Left ventricle myocardium superior (tissue), 1 donor: ENCODE measurements at places on chromosomes 7 and 10. TPM values are rescaled to one million over a fixed set of nuclear protein-coding genes. Genes with fewer than 3 reads are reported as not detected.

GRCh38 chr7:87310790-87311419, 34.6 kb upstream of the CROT start:
- DNase-seq = no peak

GRCh38 chr10:7054915-7055314, 355.9 kb downstream of the SFMBT2 start:
- no peak for DNase-seq

DNA sequence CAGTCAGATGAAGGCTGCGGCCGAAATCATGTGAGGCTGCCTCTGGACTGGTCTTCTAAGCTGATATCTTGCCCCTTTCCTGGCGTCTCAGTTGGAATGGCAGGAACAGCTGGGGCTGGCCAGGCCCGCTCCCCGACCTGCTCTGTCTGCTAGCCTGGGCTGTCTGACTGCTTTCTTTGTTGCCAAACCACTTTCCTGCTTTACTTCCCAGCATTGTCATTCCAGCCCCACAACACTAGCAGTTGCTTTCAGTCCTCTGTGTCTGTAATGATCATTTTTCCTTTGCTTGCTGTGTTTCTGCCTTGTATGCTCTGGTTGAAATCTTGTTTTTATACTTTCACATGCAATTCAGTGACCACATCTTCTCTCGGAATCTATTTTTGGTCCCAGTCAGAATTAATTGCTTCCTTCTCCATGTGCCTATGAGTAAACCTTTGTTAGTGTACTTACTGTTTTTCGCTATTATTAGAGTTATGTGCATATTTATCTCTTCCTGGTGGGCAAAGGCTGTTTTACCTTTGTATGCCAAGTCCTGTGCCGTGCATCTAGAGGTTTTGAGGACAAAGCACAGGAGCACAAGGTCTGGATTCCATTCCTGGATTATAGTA, 21.6 kb downstream of the PRPF18 start:
- no peak for DNase-seq

Gene STK32C
- total RNA-seq = 4.9 TPM

DNA sequence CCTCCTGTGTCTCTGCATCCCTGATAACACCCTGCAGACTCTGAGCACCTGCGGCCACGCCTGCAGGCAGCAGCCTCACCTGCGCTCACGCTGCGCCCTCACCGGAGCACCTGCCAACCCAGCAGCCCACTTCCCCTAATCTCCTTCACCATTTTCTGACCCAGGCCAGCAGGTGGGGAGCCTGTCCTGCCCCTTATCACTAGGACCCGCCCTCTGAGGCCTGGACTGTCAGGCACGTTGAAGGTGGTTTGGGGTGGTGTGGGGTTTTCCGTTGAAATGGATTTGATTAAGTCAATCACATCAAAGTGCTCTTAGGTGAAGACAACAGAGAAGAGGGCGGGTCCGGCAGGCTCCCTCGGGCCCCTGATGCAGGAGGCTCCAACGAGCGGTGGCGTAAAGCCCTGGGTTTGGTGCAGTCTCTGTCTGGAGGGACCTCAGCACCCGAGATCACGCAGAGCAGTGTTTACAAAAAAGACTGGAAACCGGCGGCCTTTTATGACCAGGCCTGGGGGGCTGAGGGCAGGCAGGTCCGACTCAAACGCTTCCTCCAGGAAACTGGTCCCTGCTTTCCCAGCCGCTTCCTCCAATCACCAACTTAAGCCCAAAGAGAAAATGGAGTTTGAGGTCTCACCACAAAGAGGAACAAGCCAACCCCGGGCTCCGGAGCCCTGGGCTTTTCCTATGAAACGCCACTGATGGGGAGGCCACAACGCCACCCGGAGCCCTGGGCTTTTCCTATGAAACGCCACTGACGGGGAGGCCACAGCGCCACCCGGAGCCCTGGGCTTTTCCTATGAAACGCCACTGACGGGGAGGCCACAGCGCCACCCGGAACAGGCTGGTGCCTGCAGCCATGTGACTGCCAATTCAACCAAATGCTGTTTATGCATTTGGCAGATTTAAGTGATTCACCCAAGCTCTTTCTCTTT, 45.5 kb downstream of the DPYSL4 start:
- peak; percentile 56 for DNase-seq

DNA sequence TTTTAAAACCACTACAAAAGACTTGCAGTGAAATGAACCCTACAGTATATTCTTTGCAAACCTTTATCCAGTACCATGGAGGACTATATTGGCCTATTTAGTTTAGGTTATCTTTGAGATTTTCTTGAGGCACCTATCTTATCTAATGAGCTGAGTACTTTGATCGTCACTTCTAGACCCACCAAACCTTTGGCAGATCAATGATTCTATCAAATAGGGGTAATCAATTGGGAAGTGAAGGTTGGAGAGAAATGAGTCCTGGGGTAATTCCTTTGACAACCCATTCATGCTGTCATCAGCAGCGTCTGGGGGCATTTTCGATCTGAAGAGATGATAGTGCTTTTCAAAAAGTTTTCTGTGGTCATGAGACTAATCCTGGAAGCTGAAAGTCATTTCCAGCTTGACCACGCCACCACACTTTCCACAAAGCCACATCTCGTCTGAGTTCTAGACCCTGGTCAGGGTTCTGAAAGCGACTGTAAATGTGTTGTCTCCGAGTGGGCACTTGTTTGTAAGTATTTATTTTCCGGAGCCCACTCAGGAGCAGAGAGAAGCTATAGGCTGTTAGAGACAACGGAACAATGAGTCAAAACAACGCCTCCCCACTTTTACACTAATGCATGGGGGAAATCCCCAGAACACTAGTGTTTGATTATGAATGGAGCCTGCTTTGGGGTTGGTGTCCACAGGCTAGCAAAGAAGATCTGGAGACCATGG, 4.8 kb downstream of the EGR2 start:
- DNase-seq = no peak

Gene FKBP9
- 143 TPM for total RNA-seq

GRCh38 chr10:4767033-4767814, 58.8 kb upstream of the AKR1E2 start:
- no peak for DNase-seq

- no peak for DNase-seq
These were observed 35.8 kb upstream of the DNAAF5 start for GRCh38 chr7:690478-691360.

- DNase-seq = no peak
These were observed 72.5 kb downstream of the CDK6 start for GRCh38 chr7:92763636-92764423.

GRCh38 chr7:105751054-105751453, 125.3 kb downstream of the ATXN7L1 start:
- DNase-seq = no peak

DNA sequence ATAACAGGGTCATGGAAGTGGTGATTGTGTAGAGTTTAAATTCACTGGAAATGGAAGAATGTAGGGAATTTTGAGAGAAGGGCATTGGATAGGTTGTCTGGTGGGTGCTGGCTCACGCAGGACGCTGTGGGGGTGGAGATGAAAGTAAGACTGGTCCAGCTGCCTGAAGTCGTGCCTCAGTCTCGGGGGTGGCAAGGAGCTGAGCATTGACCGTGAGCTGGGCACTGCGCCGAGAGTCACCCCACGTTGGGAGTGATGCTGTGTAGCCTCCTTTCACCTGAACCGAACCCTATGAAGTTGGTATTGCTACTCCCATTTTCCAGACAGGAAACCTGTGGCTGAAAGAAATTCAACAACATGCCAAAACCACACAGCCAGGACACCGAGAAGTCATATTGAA, 99.2 kb downstream of the ACTR3B start:
- no peak for DNase-seq

DNA sequence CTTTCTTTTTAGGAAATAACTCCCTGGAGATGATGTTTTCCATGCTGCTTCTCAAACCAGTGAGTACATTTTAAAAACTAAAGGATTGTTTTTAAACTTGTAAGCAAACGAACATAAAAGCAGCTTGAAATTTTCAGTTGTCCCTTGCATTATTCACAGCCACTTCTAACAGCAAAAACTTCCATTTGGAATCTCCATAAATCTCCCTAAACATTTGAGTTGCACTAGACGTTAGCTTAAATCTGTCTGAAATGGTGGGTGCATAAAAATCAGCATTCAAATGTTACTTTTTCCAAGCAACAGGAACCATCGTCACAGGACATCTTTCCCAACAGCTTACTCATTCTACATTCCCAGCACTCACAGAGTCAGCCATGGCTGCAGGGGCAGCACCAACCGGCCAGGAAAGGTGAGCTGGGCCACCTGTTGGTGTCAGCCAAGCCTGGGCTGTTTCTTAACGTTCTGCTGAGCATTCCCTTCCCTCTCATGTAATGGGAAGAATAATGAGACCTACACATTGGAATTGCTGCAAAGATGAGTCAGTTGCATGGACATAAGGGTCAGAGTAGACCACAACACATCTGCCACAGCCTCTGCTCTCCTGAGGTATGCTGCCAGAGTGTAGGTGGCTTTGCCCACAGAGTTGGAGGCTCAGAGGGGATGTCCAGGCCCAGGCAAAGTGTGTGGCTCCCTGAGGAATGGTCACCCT, 163.2 kb downstream of the TNS3 start:
- no peak for DNase-seq

GRCh38 chr10:1410469-1411395, 326.6 kb downstream of the ADARB2 start:
- no peak for DNase-seq

Gene NUTM2D
- 5.6 TPM for total RNA-seq

Gene PIK3CG
- 2.3 TPM for total RNA-seq

- no peak for DNase-seq
These were observed 870.2 kb downstream of the TYW1 start for GRCh38 chr7:67866812-67867211.

DNA sequence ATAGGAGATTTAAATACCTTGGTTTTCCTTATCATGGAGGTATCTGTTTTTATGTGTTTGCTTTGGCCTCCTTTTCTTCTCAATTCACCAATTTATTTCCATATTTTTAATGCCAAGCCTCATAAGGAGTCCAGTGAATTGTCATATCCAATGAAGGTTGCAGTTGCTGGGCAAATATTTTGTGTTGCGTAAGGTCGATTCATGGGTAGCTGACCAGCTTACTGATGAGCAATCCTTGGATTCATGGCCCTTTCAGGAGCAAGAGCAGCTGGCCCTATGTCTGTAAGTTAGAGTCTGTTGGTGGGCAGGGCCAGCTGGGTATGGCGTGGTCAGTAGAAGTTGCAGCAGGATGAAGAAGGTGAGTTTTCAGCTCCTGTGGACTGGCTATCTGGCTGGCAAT, 182.9 kb downstream of the PFKFB3 start:
- DNase-seq = no peak

Gene MYL10
- total RNA-seq = not detected

Gene OR2A5
- total RNA-seq = not detected

GRCh38 chr7:91168871-91169829, 95.1 kb upstream of the FZD1 start:
- DNase-seq = no peak

GRCh38 chr7:141945356-141945755, 1.4 kb downstream of the CLEC5A start:
- DNase-seq = no peak

DNA sequence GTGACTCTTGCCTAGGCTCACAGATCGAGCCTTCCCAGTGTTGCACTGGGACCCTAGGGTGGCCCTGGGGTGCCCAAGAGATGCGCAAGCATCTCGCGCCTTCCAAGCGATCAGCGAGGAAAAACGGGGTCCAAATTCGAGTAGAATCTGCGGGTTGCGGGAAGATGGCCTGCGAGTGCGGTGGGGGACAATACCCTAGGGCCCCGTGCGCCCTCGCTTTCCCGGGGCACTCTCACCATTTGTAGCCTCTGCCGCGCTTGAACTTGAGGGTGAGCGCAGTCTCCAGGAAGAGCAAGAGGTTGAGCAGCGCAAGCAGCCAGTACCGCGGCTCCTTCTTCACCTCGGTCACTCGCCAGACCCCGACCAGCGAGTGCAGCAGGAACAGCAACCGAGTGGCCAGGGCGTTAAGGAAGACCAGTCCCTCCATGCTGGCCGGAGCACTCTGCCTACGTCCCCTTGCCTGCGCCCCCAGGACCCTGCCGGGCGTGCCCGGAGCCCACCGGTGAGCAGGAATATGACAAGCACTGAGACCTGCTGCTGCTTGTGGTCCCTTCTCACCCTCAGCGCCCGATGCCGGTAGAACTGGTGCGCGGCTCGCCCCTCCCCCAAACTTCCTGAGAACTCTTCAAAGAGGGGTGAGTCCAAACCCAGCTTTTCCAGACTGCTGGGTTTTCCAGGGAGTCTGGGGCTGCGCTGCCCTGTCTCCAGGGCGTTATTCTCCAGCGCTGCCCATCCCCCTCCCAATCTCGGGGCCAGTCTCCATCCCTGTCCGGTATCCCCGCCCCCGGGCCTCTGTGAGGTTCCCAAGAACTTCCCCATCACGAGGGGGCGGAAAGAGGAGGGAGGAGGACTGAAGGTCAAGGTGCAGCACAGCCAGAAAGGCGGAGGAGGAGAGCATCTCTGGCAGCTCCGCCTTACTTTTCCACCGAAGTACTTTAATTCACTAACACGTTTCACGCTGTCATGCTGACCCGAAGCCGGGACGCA, at the start of gene TMEM26:
TSS of gene TMEM26 (minus strand) at position 727 of the 987 bp plus-strand sequence. CDS start at position 427, 300 bp downstream.
- peak; percentile 42 for DNase-seq

Gene TAS2R41
- not detected for total RNA-seq

DNA sequence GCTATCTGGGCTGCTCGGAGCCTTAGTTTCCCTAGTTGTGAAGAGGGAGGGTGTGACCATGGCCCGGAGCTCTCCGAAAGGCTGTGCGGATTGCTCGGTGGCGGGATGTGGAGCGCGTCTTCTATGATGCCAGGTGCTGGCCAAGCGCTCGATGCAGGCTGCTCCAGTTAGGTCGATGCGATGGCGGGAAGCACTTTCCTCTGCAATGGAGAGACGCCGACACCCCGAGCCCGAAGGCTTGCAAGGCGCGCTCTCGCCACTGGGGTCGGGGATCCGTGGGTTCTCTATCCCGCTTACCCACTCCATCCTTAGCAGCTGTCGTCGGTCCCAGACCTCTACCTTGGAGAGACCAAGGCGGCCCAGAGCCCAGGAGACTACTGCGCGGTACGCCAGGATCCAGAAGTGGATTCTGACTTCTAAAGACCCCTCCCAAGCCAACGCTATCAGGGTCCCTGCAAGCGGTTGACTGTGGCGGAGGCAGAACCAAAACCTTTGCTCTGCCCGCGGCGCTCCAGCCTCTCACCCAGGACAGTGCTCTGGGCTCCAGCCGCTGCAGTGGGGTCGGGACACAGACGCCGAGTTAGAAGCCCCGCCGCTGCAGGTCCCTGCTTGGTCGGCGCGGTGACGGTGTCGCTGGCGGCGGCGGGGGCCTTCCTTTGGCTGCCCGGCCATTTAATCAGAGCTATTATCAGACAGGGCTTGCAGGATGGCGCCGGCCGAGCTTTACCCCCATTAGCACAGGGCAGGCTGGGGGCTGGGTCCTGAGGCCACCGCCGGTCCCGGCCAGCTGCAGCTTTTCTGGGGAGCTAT, 7.8 kb upstream of the TBX20 start:
- peak; percentile 58 for DNase-seq

DNA sequence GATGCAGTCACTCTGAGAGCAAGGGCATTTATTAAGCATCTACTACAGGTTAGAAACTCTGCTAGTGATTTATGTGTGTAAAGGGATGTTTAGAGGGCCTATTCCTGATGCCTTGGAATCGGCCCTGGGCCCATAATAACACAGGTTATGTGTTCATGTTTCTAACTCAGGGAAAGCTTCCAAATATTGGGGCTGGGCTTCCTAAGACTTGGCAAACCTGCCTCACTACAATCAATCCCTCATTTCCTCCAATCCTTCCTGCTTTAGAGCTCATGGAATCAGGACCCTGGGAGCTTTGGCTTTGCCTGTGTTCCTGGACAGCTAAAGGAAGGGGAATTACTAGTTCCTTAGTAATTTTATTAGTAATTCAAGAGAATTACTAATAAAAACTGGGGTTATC, 148.8 kb downstream of the HIBADH start:
- DNase-seq = no peak
